ENCODE measurements at places on chromosomes 1 and 21. TPM values are rescaled to one million over a fixed set of nuclear protein-coding genes. Genes with fewer than 3 reads are reported as not detected.

GRCh38 chr1:37922767-37923550 lies 23.9 kb downstream of the INPP5B start:
- DNase-seq: no peak

- no peak for DNase-seq
Measured at GRCh38 chr1:41784531-41785274, 134.0 kb downstream of the HIVEP3 start.

DNA sequence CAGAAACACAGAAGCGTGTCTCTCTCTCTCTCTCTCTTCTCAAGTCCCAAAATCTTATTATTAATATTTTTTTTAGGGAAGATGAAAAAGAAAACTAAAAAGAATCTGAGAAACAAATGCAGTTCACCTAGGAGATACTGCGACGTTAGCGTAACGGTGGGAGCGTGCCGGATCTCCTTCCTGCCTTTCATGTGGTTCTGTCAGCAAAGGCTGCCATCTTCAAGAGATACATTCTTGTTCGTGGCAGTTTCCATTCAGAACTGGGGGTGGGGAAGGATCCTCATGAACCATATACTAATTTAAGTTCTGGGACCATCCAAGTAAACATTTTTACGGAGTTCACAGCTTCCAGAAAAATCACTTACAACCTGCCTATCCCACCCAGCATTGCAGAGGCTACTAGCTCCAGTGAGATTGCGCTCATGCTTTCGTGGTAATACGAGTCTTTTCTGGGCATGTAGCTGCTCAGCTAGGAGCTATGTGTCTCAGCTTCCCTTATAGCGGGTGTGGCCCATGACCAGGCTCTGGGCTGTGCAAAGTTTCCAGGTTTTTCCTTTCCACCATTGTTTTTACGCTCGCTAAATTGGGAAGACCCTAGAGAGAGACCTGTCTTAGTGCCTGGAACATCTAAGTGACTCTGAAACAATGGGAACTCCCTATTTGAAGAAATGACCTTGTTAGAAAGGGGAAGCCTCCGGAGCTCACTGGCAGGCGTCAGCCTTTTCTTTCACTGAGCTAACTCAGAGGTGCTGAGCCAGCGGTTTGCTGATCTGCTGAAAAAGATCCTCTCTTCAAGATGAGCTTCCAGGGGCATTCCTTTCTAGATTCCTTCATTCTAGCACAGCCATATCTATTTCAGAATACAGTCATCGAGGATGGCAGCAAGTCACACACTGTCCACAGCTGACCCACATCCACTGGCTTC lies 17.3 kb downstream of the SLAMF1 start:
- DNase-seq: no peak

DNA sequence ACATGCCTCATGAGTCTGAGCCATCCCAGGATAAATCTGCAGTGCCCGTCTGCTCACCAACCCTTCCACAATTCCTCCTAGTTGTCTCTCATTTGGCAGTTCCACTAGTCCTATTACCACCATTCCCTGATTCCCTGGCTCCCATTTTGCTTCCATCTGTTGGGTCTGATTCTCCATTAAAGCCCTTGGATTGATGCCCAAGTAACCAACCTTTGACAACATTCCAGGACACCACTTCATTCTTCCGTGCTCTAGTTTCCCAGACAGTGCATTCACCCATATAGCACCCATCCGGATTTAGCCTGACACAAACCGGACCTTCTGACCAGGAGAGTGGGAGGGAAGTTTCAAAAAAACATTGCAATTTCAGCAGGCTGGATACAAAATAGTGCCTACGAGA lies 189.4 kb upstream of the PALMD start:
- DNase-seq: no peak

DNA sequence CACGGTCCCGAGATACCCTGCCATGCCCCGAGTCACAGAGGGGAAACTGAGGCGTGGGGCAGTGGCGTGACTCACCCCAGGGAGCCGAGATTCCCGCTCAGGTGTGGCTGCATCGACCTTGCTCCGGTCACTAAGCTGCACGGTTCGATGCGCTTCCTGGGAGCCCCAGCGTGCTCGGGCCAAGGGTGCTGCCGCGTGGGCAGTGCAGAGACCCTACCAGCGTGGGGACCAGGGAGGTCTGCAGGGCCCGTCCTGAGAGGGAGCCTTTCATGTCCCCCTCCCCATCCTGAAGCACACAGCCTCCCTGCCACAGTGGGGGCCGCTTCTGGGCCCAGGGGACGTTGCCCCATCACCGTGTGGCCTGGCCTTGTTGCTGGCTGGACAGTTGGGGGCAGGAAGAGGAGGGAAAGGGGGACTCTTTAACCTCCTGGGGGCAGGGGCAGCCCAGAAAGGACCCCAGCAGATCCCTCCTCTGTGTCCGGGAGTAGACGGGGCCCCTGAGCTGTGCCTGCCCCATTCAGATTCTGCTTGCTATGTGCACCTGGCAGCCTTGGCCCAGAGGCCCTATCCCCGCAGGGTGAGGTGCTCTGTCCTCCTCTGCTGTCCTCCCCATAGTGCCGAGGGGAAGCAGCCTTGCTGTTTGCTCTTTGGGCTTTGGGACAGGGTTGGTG lies 52.3 kb downstream of the COL18A1 start:
- DNase-seq: no peak

DNA sequence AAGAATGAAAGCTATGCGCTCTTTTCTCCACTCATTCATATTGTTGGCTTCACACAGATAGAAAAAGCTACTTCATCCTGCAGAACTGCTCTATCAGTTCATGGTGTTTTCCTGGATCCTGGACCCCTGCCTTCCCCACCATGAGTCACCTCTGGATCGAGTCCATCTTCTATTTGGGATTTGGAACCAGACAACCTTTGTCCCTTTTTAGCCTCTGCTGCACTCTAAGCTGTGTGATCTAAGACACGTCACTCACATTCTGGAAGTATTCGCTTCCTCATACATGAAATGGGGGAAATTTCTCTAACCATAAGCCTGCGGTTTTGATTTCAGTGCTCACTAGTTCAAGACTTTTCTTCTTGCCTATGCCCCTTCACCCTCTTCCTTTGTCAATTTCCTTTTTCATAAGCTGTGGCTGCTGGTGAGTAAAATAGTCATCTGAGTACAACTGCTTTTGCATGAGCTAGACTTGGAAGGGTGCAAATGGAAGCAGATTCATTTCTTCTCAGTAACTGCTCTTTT lies 14.1 kb upstream of the DEGS1 start:
- DNase-seq: peak; percentile 46

DNA sequence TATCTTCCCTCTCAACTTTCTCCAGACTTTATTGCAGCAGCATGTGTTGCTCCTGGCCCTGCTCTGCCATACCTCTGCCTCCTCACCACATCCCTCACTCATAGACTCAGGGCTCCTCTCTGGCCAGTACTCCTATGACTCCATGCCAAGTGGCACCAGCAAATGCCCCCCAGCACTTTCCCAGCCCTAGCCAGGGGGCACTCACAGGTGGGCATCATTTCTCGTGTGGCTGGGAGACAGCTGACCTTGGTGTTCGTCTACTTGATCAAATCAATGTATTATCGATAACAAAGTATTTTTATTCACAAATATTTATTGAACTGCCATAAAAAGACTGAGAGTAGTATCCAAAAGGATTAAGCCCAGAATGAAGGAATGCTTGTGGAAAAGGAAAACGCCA lies 418.2 kb downstream of the FAM72C start:
- no peak for DNase-seq

DNA sequence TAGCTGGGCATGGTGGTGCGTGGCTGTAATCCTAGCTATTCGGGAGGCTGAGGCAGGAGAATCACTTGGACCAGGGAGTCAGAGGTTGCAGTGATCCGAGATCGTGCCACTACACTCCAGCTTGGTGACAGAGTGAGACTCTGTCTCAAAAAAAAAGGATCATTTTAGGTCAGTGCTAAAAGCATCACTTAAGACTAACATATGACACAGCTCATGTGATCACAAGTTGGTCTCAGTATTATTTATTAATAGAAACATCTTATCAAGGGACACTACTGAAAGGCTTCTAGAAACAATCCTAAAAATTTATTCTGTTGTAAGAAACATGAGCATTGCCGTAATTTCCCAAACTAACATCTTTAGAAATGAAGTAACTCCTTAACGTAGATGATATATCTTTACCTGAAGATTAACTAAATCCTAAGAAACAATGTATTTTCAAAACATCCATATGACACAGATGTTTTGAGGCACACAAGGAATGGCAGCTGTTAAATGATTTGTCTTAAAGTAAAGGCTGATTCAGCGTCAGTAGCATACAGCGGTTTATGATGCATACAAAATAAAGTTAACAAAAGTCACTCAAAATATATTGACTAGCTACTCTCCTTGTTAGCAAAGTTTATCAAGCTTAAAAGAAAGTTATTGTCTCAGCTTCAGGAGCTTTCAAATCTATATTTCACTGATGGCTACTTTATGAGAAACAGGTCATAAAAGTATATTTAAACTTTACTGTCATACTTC lies 2.6 kb downstream of the NIBAN1 start:
- no peak for DNase-seq

GRCh38 chr1:21594935-21595897 lies 73.9 kb downstream of the RAP1GAP start:
- DNase-seq: peak; percentile 49

- DNase-seq: peak; percentile 35
Measured at GRCh38 chr1:38138498-38139233, 92.1 kb upstream of the POU3F1 start.

- DNase-seq: no peak
Measured at GRCh38 chr21:29504751-29505321, 206.1 kb downstream of the BACH1 start.

GRCh38 chr1:29237129-29237821 lies 953 bp downstream of the PTPRU start:
- DNase-seq: peak; percentile 34

GRCh38 chr1:59214248-59215208 lies 82.4 kb upstream of the FGGY start:
- peak; percentile 97 for DNase-seq

DNA sequence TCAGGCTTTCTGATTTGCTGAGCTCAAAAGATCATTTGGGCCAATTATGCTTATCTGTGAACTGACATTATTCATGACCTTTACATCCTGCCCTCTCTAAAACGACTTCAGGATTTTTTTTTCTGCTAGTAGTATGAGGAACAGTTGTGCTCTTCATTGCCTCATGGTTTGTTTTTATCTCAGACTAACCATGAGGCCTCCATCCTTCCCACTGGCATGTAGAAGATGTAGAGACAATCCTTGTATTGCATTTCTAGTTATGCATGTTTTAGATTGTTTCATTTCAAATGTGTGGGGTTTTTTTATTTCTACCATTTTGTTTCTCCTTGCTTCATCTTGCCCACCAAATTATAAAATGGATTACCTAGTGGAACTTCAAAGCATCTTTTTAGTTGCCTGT lies 82.8 kb upstream of the C1orf87 start:
- no peak for DNase-seq

- no peak for DNase-seq
Measured at GRCh38 chr1:231923491-231924041, 297.0 kb downstream of the DISC1 start.

- DNase-seq: peak; percentile 57
Measured at GRCh38 chr1:234781241-234782065, 171.5 kb upstream of the IRF2BP2 start.

- DNase-seq: no peak
Measured at GRCh38 chr1:101723415-101723814, 273.3 kb downstream of the OLFM3 start.

GRCh38 chr1:174875306-174875705 lies 124.4 kb upstream of the CACYBP start:
- DNase-seq: peak; percentile 49

- DNase-seq: no peak
Measured at GRCh38 chr21:43879348-43880110, 14.5 kb downstream of the AGPAT3 start.

- DNase-seq: no peak
Measured at GRCh38 chr1:97632075-97632474, 288.8 kb downstream of the DPYD start.

DNA sequence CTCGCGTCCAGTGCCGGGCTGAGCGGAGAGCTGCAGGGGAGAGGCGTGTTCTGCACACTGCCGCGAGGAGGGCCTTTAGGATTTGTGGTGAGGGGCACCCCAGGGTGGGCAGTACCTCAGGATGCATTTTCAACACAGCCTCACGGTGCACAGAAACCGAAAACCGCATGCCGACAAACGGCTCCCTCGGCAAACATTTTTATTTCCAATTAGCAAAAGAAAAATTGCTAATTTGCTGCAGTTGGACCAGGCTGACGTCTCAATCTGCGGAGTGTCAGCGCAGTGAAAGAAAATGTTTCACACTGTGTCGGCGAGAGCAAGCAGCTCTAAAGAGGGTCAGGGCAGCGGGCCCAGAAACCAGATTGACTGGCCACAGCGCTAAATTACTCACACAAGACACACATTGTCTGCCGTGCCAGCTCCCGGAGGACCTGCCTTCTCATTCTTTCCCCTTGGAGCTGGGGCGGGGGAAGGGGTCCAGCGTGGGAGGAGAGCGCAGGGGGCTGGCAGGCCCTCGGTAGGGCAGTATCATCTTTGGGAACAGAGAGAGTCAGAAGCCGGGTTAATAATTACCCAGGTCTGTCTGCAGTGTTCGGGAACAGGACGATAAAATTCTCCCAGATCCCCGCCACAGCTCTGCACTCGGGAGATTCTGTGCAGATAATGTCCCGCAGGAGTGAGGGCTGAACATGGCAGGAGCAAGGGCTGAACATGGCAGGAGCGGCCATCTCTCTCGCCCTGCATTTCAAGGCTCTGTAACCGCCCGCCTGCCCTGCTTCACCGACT lies 150.2 kb downstream of the PRDM16 start:
- DNase-seq: peak; percentile 89

DNA sequence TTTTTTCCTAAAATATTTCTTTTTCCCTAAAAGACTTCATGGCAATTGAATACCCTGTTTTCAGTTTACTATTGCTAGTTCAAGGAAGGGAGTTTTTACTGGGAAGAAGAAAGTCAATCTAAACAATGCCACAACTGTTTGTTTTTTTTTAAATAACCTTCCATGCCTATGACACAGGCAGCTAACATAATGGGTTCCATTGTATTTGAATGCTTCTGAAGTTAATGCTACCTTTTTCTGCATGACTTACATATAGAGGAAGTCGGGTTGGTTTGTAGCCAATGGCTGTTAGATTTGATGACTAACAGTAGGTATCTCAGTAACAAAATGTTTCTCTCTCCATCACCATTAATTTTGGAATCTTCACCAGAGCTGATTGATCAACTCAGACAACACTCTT lies 134.0 kb downstream of the KIF26B start:
- no peak for DNase-seq

- no peak for DNase-seq
Measured at GRCh38 chr1:241730031-241730430, 78.0 kb downstream of the WDR64 start.

- no peak for DNase-seq
Measured at GRCh38 chr1:216528816-216529215, 105.6 kb upstream of the USH2A start.

The SELENON gene
- polyA plus RNA-seq: 8.0 TPM

The CD48 gene
- polyA plus RNA-seq: not detected

The PLPP3 gene
- polyA plus RNA-seq: 51.9 TPM

The ETS2 gene
- 71.4 TPM for polyA plus RNA-seq

The KCNK1 gene
- not detected for polyA plus RNA-seq

The OR14K1 gene
- not detected for polyA plus RNA-seq

The ADGRB2 gene
- not detected for polyA plus RNA-seq

The SPRR2B gene
- not detected for polyA plus RNA-seq

The DNAI4 gene
- polyA plus RNA-seq: 0.08 TPM

The AGT gene
- 2,071 TPM for polyA plus RNA-seq

The PRR9 gene
- polyA plus RNA-seq: not detected

Data from HepG2 (cell line).